ENCODE measurements at places on chromosomes 4 and X.
A peak's percentile ranks its signal among the peaks of the same experiment; 100 is the strongest.

- no peak for DNase-seq
These were observed 61.5 kb upstream of the HHIP start for GRCh38 chr4:144584428-144584827.

GRCh38 chrX:154443992-154444754 lies at the start of gene FAM50A:
Gene FAM50A, plus strand, starts transcription at chrX:154444141. Its CDS starts 95 bp downstream, at chrX:154444236.
- DNase-seq: peak; percentile 84

GRCh38 chr4:111635646-111636045 lies 509.6 kb upstream of the FAM241A start:
- DNase-seq: no peak

DNA sequence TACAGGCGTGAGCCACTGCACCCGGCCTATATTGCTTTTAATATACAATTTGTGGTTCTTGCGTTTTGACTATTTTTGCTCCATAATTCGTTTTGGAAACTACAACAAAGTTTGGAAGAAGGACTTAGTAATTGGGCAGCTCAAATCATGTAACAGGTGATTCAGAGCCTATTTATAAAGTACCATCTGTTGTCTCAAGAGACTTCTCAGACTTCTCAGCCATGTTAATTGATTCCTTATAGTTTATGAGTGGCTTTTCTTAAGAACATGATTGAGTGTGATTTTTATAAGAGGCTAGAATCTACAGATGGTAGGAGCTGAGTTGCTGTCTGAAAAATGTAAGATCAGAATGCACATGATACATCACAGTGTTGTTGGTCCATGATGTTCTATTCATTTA lies 240.2 kb downstream of the ADGRL3 start:
- no peak for DNase-seq

DNA sequence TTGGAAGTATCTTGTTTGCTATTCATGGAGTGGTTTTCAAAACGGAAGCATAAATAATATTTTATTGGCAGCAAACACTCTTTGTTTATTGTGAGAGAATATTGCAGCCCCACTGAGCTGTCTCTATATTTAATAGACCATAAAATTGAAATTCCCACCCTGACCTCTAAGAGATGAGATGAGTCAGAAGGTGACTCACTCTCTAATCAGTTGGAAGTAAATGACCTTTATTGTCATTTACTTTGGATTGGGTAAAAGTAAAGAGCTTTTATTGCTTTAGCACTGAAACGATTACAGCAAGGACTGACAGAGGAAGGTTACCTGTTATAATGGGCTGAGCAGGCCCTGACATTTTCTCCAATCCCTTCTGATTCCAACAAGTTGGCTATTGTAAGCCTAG lies 55.0 kb downstream of the SYTL5 start:
- no peak for DNase-seq
